ENCODE measurements at places on chromosomes 2 and 18. TPM values are rescaled to one million over a fixed set of nuclear protein-coding genes. Genes with fewer than 3 reads are reported as not detected.

GRCh38 chr18:77137851-77138250, 5.3 kb upstream of the MBP start:
- no peak for ATAC-seq

GRCh38 chr2:176544557-176544956, 275.3 kb downstream of the MTX2 start:
- no peak for ATAC-seq

DNA sequence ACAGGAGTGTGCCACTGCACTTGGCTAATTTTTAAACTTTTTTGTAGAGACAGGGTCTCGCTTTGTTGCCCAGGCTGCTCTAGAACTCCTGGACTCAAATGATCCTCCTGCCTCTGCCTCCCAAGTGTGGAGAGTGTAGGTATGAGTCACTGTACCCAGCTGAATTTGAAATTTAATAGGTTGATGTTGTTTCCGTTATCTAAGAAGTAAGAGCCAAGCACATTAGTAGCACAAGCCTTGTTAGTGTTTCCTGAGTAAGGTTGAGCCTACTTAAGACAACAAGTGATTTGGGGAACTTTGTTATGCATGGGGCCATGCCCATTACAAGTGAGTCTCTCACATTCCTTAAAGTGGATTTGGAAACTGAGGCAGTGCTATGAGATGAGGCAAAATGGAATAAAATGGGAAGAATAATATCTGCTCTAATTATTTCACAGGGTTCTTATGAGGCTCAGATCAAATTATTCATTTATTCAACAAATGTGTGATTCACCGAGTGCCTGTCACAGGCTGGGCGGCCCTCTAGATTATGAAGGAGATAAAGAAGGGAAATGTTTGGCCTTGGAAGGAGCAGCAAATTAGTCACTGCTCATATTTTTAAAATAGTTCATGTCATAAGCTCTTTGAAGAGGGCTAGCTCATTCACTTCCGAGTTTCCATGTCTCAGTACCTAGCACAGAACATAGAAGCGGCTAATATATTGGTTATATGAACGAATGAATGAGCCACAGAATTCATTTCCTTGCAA, 217.2 kb downstream of the LDLRAD4 start:
- ATAC-seq = peak; percentile 37

GRCh38 chr2:44087714-44088092, 81.0 kb upstream of the PPM1B start:
- ATAC-seq = no peak

DNA sequence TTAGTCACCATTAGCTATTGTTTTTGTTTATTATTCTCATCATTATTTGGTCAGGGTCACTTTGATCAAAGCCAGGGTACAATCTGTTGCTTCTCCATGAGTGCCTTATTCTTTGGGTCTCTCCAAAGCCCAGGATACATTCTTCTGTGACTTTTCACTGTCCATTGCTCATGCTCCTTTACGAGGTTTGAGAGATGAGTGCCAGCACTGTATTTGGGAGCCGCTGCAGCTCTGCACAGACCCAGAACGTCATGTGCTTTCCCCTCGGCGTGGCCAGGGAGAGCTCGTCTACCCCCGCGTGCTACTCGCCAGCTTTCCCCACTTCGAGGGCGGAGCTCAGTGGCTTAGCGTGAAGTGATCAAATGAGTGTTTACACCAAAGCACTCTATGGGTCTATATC, 123.7 kb downstream of the COL6A3 start:
- ATAC-seq = peak; percentile 41

DNA sequence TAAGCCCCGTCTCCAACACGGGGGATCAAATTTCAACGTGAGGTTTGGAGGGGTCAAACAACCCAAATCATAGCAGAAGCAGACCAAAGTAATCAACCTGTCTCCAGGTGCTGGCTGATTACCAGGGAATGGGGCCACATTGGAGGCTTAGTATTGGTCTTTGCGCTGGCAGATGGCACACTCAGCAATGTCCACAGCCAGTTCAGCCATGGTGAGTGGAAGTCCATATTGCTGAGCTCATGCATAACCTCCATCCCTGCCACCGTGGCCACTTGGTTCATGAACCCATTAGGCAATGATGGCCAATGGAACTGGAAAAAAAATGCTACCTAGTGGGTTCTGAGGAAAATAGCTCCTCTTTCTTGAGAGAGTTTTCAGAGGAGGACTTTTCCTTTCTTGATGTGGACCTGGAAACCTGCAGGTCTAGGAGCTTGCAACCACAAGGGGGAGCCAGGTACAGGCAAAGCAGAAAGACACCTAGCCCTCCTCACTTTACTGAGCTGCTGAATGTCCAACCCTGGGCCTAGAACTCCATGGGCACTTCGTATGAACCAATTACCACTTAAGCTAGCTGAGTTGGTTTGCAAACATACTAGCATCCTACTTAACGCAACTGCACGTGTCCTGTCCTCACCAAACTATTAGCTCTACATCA, 128.0 kb upstream of the GYPC start:
- no peak for ATAC-seq

- ATAC-seq = no peak
Observed at GRCh38 chr18:54043484-54044251, 180.8 kb downstream of the MBD2 start.

- ATAC-seq = peak; percentile 66
Observed at GRCh38 chr2:150487537-150488429, at the start of gene RND3. Gene RND3, minus strand, starts transcription at chr2:150487667. Its CDS starts 250 bp downstream, at chr2:150487417.

- no peak for ATAC-seq
Observed at GRCh38 chr18:66990909-66991308, 387.0 kb upstream of the CDH19 start.

- no peak for ATAC-seq
Observed at GRCh38 chr2:150802635-150803034, 315.2 kb upstream of the RND3 start.

GRCh38 chr2:241701399-241702154, at the start of gene ING5:
Gene ING5, plus strand, starts transcription at chr2:241702039. Its CDS starts 27 bp downstream, at chr2:241702066.
- ATAC-seq = peak; percentile 85

DNA sequence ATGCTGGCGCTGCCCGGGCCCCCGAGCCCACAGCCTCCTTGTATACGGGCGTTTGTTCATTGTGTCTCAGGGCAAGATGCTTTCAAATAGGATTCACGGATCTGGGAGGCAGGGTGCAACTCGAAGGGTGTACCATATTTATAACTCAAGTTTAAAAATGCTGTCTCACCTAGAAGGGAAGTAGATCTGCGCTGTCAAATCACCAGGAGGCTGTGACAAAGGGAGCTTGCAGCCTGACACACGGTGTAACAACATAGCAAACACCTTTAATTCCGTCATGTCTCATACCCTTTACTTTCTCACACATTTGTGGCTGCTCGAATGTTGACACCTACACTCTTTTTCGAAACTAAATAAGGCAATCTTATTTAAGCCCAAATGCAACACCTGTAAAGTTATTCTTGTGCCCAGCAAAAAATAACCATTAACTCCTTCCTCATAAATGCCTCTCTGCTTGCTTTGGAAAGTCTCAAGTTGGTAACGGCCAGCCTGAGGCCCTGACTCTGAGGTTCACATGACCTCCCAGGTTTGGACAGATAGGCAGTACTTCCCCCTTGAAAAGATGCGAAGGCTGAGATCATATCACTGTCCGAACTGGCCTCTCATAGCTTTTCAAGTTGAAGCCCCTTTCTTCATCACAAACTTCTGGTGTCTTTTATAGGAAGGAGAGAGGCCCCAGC, 11.6 kb downstream of the ZEB2 start:
- no peak for ATAC-seq

GRCh38 chr2:70498054-70498453, 55.6 kb downstream of the TGFA start:
- peak; percentile 27 for ATAC-seq

DNA sequence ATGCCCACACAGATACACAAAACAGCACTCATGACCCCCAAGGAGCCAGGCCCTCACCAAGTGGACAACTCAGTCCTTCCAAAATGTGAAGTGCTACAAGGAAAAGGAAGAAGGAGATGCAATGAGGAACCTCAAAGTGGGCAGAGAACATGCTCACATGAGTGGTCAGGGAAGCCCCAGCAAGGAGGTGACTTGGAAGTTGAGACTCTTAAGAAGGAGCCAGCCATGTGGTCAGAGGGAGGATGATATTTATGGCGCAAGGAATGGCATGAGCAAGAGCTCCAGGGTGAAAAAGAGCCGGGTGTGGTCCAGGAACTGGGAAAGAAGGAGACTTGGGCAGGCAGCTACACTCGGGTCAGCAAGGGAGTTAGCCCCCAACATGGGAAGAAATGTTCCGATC, 30.0 kb upstream of the KLHL29 start:
- no peak for ATAC-seq

DNA sequence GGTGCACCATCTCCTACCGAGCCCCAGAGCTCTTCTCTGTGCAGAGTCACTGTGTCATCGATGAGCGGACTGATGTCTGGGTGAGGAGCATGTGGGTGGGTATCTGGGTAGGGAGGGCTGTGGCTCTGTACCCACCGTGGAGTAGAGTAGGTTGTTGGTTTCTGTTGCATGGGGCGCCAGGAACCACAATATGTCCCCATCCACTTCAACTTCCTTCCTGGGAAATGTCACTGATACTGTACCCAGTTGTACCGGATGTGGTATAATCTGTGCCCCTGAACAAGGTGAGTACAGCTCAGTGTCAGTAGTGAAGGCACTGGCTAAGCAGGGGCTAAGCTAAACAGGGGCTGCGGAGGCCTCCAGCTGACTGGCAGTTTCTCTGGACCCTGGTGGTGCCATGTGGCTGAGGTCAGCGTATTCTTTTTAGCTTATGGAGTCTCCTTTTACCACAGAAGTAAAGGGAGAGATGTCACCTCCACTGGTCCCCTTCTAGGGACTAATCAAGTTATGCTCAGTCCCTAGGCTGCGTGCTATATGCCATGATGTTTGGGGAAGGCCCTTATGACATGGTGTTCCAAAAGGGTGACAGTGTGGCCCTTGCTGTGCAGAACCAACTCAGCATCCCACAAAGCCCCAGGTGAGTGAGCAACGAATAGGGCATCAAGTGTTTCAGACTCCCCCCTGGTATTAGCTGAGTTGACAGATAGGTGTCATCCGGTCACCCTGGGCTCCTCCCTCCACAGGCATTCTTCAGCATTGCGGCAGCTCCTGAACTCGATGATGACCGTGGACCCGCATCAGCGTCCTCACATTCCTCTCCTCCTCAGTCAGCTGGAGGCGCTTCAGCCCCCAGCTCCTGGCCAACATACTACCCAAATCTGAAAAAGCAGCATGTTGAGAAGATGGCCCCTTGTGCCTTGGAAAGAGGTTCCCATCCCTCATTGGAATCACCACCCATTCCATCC, 2.7 kb downstream of the STK16 start:
- ATAC-seq = no peak

GRCh38 chr2:158998551-158999248, 30.3 kb downstream of the TANC1 start:
- ATAC-seq = no peak

DNA sequence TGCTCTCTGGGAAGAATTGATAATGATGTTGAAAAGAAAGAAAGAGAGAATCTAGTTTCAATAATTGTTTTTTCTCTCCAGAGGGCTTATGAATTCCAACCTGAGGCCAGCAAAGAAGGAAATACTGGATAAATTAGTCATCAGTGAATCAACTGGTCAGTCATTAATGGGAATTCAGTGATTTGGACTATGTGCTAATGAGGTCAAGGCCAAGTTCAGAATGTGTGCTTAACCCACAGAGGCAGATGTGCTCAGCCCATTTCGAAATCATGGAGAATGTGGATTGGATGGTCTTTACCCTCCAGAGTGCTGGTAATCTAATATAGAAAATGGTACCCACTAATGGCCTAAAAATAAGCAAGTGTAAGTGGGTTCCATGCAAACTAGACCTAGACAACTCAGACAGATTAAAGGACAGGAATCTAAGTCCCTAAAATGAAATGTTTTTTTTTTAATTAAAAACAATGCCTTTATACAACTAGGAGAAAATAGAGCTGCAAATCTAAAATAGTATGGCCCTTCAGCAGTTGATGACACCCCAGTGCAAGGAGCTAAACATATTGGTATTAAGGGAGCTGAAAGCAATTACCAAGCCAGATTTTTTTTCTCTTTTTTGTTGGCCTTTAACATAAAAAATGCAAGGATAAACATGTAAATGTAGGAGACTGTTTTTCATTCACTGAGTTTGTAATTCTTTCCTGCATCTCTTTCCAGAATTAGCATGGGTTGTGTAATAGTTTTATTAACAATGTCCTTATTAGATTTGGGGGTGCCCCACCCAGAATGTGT, 296.9 kb downstream of the SATB2 start:
- no peak for ATAC-seq

DNA sequence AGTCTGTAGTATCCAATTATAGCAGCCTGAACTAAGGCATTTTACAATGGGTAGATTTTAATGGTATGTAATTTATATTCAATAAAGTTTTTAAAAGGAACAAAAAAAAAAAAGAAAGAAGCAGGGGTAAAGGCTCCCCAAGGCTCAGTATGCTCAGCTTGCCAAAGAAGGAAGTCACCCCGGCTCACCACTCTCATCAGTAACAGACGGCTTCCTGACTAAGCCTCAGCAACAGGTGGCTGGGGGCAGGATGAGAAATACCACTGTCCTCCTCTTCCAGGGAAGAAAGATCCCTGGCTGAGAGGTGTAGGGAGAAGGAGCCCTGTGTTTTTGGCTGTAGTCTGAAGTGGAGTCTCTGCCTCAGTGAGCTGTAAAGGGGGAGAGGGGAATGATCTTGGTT, 121.2 kb downstream of the ARHGEF4 start:
- no peak for ATAC-seq

DNA sequence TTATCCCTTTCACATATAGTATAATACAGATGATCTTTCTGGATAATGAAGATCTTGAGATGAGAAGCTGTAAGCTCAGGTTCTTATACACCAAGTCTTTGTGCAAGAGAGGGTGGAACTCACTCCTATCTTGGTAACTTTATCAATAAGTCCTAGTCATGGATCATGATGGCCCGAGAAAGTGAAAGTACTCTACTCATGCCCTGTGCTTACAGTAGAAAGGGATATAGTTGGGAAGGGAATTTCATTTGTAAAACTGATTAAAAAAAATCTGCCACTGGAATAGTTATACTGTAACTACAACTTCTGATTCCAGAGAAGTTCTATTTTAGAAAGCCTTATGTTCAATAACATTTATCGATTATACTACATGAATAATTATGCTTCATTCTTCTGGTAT, 51.8 kb downstream of the MYO3B start:
- ATAC-seq = no peak

DNA sequence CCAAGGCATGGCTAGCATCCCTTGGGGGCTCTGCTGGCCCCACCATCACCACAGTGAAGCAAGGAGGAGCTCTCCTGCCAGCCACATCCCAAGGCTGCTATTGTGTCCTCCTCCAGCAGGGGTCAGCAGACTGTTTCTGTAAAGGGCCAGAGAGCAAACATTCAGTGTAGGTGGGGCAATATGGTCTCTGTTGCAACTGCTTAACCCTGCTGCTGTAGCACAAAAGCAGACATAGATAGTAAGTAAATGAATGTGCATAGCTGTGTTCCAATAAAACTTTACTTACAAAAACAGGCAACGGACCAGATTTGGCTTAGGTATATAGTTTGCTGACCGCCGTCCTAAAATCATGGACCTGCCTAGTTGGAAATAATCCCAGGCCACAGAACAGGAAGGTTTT, 36.4 kb upstream of the ZBTB7C start:
- ATAC-seq = peak; percentile 86

GRCh38 chr2:28163028-28163427, 229.6 kb upstream of the FOSL2 start:
- ATAC-seq = no peak

Gene CREG2
- 2.3 TPM for total RNA-seq

Gene FRZB
- total RNA-seq = 0.32 TPM

Gene DARS1
- total RNA-seq = 58.3 TPM

Gene ZNF513
- 11.4 TPM for total RNA-seq

Gene CFAP65
- not detected for total RNA-seq

Gene LYG2
- total RNA-seq = not detected

Gene SPHKAP
- total RNA-seq = not detected

Gene LIMS2
- total RNA-seq = 6.0 TPM

Gene TNFAIP6
- total RNA-seq = 0.20 TPM

Gene DCTN1
- total RNA-seq = 86.4 TPM

Gene SERPINB11
- total RNA-seq = 7.1 TPM
